ENCODE measurements at places on chromosomes 3 and 15.

GRCh38 chr3:13858768-13859520 lies 20.9 kb downstream of the WNT7A start:
- no peak for DNase-seq

DNA sequence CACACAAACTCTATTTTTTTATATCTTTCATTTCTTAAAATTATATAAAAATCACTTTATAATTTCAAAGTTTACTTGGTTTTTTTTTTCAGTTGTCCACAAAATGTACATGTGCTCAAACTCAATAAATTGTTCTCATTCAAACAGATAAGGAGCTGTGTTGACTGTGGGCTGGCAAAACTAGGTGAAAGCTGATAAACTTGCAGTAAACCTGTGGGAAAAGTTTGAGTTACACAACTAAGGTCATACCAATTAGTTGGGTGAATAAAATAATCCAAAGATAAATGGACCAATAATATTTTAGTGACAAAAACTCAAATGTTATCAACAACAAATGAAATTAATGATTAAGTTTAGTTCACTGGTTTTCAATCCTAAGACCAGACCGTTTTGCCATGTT lies 12.6 kb upstream of the UPK1B start:
- no peak for DNase-seq

GRCh38 chr3:130671545-130672312 lies 74.9 kb downstream of the PIK3R4 start:
- no peak for DNase-seq

- DNase-seq = no peak
Measured at GRCh38 chr3:12224181-12225147, 64.4 kb upstream of the PPARG start.

- DNase-seq = no peak
Measured at GRCh38 chr15:74920456-74920855, 13.8 kb upstream of the FAM219B start.

DNA sequence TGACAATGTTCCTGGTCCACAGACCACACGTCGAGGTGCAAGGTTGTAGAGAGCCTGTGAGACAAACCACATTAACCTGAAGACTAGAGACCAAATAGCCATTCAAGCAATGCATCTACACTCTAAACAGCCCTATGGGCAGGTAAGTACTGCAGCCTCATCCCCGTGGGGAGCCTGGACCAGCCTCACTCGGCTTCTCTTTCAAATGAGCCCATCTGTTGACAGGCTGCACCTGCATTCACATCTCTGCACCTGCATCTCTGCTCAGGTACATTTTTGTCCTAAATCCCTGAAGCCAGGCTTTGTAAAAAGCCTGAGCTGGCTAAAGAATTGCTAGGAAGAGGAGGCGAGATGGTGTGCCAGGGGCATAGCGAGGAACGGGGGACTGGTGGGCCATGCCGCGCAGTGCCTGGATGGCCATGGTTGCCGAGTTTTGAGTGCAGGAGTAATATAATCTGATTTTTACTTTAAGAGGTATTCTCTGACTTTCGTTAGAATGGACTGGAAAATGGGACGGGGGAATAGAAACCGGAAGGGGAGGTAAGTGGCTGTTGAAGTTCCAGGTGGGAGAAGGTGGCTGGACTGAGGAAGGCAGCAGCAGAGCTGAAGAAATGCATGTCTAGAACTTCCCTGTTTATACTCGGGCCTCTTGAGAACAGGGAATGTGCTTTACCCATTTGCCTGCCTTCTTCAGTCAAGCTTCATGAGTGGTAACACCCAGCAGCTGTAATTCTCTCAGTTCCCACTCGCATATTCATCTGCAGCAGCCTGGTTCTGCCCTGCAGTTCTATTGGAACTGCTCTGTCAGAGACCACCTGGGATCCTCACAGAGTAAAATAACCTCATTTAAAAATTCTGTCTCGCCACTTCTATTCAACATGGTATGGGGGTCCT lies 226.4 kb downstream of the OPA1 start:
- DNase-seq = no peak

GRCh38 chr3:145785668-145786067 lies 375.3 kb downstream of the PLOD2 start:
- DNase-seq = no peak

Measured in bone marrow (tissue), 2 donors.